ENCODE measurements at places on chromosomes 6 and 20. TPM values are rescaled to one million over a fixed set of nuclear protein-coding genes. Genes with fewer than 3 reads are reported as not detected.
A peak's percentile ranks its signal among the peaks of the same experiment; 100 is the strongest.

DNA sequence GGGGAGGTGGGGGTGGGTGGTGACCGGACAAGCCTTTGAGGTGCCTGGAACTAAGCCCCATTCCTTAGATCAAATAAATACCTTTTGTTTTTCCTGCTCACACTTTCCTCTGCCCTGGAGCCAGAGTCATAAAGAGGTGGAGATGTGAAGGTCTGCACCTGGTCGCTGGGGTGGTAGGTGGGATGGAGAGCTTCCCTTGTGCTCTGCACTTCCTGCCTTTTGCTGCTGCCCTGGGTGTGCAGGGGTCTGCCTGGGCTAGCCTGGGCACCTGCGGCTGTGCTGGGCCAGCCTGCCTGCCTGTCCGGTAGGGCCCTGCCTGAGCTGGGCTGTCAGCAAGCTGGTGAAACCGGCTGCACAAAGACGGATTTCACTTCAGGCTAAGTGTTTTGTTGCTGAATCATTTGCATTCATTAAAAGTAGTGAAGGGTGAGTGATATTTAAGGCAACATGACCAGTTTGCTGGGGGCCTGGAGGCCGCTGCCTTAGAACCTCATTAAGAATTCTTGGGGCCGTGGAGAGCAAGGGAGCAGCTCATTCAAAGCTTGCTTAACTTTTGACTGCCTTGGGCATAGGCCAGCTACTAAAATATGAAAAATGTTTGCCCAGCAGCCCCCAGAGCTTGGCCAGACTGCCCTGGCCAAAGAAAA, 20.5 kb downstream of the PTK7 start:
- peak; percentile 72 for DNase-seq

The PPP1R14C gene
- total RNA-seq = 0.26 TPM

The SMIM29 gene
- 8.9 TPM for total RNA-seq

GRCh38 chr6:8825726-8826125, 390.4 kb upstream of the SLC35B3 start:
- DNase-seq = no peak

The GABRR1 gene
- total RNA-seq = not detected

The CDSN gene
- not detected for total RNA-seq

DNA sequence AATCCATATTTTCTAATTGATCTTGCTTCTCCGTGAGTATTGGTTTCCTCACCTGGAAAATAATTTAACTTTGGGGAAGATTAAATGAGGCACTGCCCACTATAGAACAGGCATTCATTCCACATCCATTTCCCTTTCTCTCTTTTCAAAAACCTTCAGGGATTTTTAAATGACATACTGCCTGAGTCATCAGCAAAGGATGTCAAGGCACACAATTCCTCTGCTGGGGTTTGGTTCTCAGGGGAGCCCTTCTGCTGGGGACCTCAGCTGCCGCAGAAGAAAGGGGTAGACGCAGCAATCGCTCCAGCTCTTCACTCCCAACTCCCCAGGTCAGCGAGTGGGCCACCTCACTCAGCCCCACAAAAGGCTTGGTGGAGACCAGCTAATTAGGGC, 90.7 kb upstream of the BACH2 start:
- DNase-seq = no peak

GRCh38 chr20:49558826-49559225, 9.1 kb downstream of the PTGIS start:
- no peak for DNase-seq

DNA sequence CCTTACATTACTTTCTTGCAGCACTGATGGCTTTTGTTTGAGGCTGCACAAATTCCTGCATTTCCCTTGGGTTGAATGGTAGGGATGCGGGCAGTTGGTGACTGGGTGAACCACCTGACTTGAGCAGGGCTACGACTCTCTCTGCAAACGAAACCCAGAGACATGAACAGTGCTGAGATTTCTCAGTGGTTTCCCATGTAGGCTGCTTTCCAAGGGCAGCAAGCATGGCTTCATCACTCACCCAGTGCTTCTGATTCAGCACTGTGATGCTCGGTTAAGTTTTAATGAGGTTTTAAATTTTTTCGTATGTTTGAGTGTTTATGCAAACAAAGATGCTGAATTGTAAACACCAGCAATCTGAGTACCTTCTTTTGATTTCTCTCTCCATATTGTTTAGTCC, 127.2 kb downstream of the MTHFD1L start:
- DNase-seq = no peak

GRCh38 chr6:32070814-32071543, 32.8 kb downstream of the CYP21A2 start:
- DNase-seq = no peak

DNA sequence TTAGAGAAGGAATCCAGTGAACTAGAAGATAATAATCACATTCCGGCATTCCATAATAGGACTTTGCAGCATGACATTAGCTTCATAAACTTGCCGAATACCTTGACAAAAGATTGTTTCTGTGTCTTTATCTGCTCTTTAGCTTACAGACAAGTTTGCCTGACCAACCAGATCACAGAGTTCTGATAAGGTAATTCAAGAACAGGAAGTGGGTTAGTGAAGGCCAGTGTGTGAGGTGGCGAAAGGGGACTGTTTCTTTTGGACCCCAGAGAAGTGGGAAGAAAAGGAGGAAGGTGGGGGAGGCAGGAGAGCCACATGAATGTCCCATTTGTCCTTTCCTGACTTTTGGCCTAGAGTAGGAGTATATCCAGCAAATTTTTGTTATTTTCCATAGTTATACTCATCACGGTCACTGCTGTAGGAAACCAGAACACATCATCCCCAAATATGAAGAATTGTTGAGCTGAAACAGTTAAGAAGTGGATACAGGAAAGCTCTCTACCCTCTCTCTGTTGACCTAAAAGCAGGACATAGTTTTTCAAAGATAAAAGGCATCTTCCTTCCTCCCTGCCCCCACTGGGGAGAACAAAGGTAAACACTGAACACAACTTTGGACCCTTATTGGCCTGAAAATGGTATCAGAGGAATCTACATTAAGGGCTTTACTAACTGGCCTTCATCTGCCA, 72.4 kb upstream of the TNFAIP3 start:
- no peak for DNase-seq

GRCh38 chr20:43994486-43995100, 79.9 kb downstream of the TOX2 start:
- no peak for DNase-seq

The PRL gene
- not detected for total RNA-seq

GRCh38 chr6:1187293-1188131, 124.4 kb upstream of the FOXQ1 start:
- DNase-seq = no peak

DNA sequence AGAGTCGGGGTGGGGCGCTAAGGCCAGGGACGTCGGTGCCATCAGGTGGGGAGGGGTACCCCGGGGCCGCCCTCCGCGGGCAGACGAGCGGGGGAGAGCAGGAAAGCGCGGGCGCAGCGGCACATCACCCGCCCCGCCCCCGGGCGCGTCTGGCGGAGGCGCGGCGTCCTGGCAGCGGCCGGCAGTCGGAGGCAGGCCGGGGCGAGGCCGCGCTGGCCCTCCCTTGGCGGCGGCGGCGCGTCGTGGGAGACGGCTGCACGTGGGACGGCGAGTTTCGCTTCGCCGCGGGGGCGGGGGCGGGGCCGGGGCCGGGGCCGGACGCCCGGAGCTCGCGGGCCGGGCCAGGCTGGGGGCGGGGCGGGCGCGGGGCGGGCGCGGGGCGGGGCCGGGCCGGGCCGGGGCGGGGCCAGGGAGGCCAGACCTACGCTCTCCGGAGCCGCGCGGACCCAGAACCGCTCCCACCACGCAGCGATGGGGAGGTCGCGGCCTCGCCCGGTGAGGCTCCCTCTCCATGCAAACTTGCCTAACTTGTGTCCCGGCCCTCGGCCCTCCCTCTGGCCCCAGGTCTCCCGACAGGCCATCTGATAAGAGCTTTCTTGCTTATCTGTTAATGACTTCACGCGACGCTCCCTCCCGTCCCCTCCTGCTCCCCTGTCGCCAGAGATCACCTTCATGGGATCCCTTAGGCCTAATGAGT, 12.5 kb downstream of the ITPR3 start:
- peak; percentile 83 for DNase-seq

DNA sequence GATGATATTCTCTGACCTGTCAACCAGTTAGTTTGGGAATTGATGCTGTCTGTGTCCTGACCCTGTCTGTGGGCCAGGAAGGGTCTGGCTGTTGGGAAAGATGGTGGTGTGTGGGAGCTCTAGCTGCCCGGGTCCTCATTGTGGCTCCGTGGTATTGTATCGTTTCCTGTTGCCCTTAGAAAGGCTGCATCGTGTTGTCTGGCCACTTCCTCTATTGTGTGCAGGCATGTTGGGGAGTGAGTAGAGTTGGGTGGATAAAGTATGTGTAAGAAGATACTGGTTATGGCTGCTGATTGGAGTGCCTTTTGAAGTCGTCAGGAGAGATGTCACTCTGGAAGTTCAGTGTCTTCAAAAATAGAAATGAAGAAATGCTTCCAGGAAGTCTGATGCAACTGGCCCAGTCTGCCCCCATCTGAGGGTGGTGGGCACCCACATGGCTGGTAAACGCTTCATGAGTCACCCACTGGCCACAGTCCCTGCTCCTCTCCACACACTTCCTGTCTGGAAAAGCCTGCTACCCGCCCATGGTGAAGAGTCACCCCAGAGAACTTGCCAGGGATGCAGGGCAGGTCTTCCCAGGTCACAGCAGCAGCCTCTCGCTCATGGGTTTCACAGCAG, 27.9 kb downstream of the PPARD start:
- no peak for DNase-seq

DNA sequence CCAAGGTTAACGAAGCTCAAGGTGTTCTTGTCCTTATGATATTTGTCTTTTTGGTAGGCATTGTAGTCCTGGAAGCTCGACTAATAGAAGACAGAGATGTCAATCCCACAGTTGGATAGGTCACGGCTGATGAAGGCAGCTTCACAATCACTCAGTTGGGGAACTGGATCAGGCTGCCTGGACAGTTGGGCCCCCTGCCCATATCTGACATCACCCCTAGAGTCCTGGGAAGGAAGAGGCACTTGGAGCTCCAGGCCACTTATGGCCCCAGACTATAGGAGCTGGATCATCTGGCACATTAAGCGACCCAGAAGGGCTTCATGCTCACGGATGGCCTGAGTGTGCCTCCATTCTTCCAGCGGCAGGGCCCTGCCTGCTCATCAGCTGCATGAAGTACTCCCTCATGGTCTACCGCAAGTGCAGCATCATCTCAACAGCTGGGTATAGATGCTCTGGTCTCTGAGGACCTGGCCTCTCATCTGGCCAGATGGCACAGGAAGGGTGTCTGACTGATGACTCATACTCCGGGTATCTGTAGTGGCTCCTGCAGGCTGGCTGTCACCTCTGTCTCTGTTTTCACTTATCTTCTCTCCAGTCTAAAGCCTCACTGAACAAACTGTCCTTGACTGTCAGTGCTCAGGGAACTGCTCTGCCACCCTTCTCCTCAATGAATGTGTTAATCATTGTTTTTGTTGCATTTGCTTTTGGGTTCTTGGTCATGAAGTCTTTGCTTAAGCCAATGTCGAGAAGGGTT, 29.2 kb upstream of the SSR1 start:
- no peak for DNase-seq

The OLIG3 gene
- not detected for total RNA-seq

GRCh38 chr6:88916615-88917208, 46.7 kb downstream of the RNGTT start:
- no peak for DNase-seq

DNA sequence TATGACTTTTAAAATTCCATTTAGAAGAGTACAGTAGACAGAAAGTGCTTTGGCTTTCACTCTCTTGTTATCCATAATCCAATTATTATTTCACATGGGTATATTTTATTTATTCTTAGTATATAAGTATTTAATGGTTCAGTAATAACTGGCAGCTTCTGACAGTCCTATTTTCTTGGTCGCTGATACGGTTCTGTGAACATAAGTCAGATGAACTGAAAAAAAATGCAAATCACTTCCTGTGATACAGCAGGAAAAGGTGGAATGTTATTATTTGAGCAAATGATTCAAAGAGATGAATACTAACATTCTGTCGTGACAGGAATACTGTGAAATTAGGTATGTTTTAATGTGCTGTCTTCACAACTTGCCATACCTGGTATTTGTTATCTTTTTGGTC, 132.3 kb downstream of the ARHGAP18 start:
- DNase-seq = no peak

The NRSN2 gene
- total RNA-seq = 8.8 TPM

GRCh38 chr6:114523508-114523907, 180.7 kb upstream of the HS3ST5 start:
- DNase-seq = no peak

DNA sequence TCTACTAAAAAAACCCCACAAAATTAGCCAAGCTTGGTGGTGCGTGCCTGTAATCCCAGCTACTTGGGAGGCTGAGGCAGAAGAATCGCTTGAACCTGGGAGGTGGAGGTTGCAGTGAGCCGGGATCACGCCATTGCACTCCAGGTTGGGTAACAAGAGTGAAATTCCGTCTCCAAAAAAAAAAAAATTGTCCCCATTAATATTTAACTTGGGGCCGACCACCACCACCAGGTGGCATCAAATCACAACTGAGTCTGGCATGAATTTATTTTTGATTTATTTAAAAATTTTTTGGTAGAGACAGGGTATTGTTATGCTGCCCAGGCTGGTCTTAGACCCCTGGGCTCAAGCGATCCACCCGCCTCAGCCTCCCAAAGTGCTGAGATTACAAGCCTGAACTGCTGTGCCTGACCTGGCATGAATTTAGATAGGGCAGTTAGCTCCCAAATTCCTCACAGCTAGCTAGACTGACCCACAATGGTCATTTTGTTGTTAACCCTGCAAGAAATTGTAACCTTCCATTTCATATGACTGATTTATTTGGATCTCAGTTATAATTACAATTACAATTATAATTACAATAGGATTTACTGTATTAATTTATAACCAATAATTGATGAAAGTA, 17.1 kb upstream of the BEND3 start:
- DNase-seq = peak; percentile 37

DNA sequence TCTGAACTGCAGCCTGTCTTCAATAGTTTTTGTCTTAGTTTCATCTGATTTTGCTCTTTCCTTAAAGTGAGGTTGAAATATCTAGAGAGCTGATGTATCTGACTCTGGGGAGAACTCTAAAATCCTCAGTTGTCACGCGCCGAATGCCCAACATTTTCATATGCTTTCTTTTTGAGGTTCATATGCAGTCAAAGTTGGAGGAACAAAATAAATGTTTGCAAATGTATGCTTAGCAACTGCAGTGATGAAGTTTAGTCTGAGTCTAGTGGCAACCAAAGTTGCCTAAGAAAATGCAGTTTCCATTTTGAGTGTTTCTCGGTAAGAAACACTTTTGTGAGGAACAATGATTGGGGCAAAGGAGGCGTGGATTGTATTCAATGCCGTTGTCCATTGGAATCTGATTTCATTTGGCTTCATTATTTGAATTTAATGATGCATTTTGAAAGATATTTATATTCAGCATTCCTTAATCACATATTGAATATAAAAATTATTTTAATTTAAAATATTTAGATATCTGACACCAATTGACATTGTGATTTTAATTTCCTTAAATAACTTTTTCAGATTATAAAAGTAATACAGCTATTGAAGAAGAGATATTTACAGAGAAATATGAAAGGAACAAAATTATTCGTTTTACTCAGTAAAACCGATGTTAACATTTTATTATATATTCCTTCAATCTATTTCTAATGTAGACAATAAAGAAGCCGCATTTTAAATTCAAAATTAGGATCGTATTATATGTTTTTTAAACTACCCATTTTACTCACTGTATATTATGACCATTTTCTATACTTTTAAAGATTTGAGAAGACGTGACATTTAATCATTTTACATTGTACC, 122.0 kb downstream of the PLEKHG1 start:
- DNase-seq = no peak
